ENCODE measurements at places on chromosomes 6 and 20.
A peak's percentile ranks its signal among the peaks of the same experiment; 100 is the strongest.

DNA sequence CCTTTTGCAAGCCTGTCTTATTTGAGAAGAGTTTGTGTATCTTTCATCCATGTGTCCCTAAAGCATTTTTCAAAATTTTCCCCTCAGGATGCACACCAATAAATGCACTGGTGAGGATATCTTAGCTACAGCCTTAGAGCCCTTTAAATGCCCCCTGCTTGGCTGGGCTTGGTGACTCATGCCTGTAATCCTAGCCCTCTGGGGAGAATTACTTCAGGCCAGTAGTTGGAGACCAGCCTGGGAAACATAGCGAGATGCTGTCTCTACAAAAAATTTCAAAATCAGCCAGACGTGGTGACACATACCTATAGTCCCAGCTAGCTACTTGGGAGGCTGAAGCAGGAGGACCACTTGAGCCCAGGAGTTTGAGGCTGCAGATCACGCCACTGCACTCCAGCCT is 33.8 kb upstream of the PLCB4 start:
- no peak for DNase-seq

GRCh38 chr6:164927288-164928056 is 381.9 kb downstream of the C6orf118 start:
- DNase-seq, result peak; percentile 54

DNA sequence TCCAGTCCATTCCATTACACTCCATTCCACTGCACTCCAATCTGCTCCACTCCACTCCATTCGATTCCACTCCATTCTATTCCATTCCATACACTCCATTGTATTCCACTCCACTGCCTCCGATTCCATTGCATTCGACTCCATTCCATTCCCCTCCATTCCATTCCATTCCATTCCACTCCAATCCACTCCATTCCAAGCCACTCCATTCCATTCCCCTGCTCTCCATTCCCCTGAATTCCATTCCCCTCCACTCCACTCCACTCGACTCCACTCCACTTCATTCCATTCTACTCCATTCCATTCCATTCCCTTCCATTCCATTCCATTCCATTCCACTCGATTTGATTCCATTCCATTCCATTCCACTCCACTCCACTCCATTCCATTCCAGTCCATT is 25.7 kb upstream of the DEFB125 start:
- no peak for DNase-seq

DNA sequence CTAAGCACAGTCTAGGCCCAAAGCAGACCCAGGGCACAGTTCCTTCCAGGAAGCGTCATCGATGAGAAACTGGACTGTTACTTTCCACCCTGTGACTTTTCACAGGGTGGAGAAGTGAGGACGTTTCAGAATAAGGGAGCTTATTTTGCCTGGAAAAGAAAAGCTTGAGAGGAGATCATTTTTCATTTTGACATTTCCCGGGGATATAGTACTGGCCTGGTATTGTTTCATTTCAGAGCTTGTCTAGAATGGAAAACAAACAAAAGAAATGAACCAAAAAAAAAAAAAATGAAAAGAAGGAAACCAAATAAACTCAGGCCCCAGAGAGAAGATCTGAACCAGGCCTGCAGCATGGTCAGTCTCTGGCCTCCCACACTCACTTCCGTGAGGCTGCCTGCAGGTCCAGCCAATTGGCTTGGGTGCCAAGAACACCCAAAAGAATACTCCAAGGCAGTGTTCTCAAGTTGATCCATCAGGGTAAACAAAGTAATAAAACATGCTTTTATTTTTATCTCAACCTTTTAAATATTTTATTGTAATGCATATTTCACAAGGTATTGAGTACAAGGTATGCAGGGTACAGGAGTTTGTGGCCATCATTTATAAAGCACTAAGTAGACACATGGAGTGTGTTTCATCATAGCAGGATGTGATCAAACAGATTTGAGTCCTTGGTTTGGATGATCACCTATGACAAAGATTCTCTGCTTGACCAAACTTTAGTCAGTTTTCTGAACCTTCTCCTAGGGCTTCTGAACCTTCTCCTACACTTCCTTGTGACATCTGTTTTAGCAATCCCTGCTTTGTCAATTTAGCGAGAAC is 176.9 kb upstream of the GGTLC1 start:
- no peak for DNase-seq

GRCh38 chr6:97656236-97656635 is 373.2 kb upstream of the MMS22L start:
- no peak for DNase-seq

GRCh38 chr6:54706844-54707605 is 139.5 kb upstream of the FAM83B start:
- no peak for DNase-seq

GRCh38 chr6:90175627-90176538 is 120.8 kb downstream of the BACH2 start:
- peak; percentile 65 for DNase-seq

Data from activated naive CD4-positive, alpha-beta T cell treated with Interleukin-2 at 50 U/mL for 16 hours (primary cell).